Pons (tissue), 1 donor: ENCODE measurements at places on chromosomes 16 and 17.

DNA sequence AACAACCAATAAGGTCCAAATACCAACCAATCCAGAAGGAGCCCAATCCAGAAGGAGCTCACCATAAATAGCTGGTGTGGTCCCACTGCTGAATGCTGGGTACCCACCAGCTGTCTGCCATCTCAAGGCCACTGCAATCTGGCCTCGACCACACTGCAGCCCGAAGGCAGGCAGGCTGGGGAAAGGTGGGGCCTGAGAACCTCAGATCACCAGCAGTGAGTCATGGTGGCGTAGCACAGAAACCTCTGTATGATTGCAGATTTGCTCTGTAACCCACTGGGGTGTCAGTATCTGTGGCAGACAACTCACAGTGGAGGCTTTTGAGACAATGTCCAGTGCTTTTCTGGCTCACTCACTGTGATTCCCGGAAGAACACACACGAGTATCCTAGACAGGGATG is 14.7 kb upstream of the CMTR2 start:
- DNase-seq = no peak

DNA sequence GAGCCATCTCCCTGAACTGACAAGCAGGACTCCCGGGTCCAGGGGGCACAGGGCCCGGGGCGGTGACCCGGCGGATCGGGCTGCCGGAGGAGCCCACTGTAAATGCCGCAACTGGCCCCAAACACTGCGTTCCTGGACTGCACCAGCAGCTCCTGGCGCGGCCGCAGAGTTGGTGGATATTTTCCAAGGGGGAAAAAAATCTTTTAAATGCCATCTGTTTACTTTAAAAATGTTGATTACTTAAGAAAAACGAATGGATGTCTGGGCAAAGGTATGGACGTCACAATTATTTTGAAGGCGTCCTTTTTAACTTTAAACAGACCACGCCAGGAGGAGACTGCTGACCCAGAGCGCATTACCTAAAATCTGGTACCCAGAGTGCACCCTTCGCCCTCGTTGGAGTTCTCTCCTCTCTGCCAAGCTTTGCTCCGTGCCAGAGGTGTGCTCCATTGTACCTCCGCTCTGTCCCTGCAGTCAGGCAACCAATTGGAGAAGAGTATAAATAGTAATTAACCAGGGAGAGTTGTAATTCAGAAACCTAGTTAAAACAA is 3.4 kb downstream of the HS3ST3B1 start:
- no peak for DNase-seq

DNA sequence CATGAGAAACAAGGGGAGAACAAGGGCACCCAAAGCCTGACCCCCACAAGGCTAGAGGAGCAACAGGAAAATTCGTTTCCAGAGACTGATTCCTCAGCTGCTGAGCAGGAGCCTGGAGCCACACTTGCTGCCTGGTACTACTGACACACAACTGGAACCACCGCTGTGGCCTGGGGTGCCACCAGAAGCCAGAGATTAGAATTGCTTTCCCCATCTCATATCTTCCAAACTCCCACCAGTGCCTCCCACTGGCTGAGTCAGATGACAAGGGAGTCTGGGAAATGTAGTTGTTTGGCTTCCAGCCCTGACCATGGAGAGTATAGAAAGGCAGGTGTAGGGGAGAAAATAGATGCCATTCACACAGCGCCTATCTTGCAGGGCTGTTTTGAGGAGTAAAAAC is 4.1 kb upstream of the TMEM11 start:
- DNase-seq = no peak

- no peak for DNase-seq
These were observed 20.5 kb downstream of the SRCIN1 start for GRCh38 chr17:38585056-38585917.

- peak; percentile 62 for DNase-seq
These were observed 126.0 kb downstream of the KCNJ2 start for GRCh38 chr17:70295329-70295728.

- no peak for DNase-seq
These were observed 8.5 kb downstream of the TUBG1 start for GRCh38 chr17:42617956-42618431.

GRCh38 chr17:6496640-6497441 is 52.6 kb downstream of the PIMREG start:
- peak; percentile 5 for DNase-seq

GRCh38 chr17:67578142-67578457 is 139.6 kb upstream of the NOL11 start:
- no peak for DNase-seq

GRCh38 chr17:75834279-75834920 is 9.8 kb downstream of the UNC13D start:
- no peak for DNase-seq

DNA sequence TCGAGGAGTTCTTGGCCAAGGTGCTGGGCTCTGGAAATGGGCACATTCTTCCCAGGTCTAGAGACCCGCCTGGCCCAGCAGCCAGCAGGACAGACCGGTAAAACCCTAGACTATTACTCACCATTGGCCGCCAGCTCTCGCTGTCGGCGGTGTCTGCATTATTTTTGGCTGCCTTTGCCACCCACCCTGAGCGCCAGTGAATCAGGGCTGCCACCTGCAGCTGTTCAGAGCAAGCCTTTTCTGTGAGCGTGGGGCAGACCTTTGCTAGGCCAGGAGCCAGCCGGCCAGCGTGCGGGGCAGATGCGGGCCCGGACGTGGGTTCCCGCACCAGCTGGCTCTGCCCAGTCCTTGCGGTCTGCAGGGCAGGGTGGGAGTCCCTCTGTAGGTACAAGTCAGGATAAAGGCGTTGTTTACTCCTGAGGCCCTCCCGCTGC is 15.8 kb upstream of the CLEC18A start:
- DNase-seq = no peak

DNA sequence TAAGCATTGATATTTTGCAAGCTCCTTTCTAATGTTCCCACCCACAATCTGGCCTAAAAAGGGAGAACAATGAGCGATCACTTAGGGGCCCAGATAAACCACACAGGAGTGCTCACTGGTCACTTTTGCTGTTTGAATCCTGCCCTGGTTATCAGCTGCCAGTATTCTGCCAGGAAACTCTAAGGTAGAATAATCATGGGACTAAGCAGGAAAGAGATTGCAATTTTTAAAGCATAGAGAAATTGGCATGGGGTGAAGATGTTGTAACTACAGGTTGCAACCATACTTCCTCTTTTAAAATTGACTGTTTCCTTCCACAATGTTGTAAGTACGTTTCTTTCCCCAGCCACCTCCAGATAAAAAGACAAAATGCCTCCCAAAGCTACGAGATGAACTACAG is 251.2 kb upstream of the CDH11 start:
- DNase-seq = no peak

DNA sequence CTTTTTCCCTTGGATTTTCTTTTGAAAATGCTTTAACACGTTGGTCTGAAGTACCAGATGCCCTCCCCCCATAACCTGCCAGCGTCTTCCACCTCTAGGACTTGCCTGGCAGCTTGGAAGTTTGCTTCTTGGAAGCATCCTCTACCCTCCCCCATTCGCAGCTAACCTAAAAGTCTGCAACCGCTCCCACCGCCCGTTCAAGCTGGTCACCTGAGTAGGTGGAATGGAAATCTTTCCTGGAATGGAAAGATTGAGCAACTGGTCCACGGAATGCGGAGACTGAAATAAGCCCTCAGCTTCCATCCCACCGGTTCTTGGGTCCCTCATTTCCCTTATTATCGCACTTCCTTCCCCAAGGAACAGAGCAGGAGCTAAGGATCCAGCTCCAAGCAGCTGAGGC is 31.4 kb downstream of the HS3ST3B1 start:
- DNase-seq = no peak

- no peak for DNase-seq
These were observed 8.1 kb downstream of the TMEM97 start for GRCh38 chr17:28327031-28327607.

- no peak for DNase-seq
These were observed 536.9 kb downstream of the TMEM114 start for GRCh38 chr16:8053437-8053836.

DNA sequence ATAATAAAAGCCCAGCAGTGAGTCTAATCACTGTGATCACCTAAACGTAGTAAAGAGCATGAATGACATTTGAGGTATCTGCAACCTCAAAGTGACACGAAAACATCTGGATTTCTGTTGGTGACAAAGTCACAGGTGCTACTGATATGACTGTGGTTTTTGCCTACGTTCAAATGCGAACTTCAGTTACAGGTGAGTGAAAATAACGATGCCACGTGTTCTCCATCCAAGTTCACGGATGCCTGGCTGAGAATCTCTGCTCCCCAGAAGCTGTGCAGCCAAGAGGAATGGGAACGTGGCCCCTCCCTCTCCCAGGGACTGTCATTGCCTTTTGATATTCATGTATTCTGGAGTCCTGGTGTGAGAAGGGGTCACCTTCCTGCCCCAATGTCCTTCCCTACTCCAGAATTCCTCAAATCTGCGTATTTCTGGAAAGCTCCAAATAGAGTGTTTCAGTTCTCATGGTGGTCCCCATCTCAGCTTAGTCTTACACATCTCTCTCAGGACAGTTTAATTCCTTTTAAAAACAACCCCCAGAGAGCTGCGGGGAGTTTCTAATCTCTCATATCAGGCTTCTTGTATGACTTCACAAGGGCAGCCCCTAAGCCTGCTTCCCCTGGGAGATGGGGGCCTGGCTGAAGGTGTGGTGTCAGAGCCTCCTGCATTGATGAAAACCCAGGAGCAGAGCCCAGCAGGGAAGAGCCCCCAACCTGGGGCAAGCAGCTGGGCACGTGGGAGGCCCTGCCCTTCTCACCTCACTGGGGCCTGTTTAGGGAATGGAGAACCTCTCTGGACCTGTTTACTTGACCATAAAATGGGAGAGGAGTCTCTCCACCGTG is 25.8 kb downstream of the PIK3R5 start:
- DNase-seq = no peak

DNA sequence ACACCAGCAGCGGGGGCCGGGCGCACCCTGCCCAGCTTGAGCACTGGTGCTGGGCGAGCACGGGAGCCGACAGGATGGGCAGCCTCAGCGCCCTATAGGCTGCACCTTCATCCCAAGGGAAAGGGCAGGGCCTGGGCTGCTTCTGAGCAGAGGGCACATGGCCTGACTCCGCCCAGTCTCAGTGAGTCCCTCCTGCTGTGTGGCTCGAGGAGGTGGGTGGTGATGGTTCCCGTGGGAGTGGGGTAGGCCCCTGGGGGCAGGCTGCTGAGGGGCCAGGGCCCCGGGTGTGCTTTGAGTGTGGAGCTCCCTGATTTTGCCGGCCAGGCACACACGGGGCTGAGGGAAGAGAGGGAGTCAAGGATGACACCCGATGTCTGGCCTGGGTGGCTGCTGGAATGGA is 37.9 kb downstream of the TSC2 start:
- no peak for DNase-seq

DNA sequence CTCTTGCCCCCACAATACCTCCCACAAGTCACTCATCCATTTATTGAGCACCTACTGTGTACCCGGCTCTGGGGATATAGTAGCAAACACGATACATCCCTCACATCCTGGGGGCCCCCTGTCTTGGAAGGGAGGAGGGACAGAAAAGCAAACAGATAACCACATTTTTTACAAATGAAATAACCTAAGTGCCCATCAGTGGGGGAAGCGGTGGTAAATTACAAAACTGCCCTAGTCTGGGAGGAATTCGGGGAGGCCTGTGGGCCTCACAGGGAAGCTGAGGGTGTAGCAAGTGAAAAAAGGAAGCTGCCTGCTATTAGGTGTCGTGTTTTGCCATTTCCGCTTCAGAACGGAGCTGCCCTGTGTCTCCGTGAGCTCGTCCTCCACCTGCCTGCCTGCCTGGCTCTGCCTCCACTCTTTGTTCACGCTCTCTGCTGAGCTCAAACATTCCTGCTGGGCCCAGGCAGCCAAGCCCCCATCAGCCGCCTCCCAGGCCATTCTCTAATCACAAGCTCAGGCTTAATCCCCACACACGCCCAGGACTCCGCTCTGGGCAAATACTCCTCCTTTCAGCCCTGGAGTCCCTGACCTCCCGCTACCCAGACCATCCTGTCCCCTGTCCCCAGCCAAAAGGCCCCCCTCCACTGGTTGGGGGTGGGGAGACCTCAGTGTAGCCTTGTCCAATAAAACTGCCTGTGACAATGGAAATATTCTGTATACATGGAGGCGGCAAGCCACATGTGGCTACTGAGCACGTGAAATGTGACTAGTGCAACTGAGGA is 10.2 kb upstream of the SEC14L5 start:
- DNase-seq = no peak

GRCh38 chr17:40678902-40679522 is 14.0 kb upstream of the KRT222 start:
- no peak for DNase-seq

DNA sequence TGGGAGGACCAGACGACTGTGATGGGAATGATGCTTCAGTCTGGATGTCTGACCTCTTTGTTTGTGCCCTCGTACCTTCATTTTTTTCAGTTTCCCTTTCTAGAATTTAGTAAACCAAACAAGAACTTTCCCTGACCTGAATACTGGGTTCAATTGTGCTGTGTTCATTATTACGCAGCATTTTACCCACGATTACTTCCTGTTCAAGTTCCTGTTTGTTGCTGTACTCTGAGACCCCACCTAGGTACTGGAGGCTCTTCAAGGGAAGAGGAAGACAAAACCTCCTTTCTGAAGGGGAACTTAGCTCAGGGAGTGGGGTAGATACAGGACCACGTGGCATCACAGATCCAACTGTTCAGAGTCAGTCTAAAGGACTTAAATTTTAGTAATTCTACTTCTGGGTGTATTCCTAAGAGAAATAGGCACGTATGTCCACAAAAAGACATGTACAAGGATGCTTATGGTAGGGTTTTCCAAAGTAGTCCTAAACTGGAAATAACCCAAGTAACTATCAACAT is 9.2 kb upstream of the PRKCB start:
- peak; percentile 68 for DNase-seq

DNA sequence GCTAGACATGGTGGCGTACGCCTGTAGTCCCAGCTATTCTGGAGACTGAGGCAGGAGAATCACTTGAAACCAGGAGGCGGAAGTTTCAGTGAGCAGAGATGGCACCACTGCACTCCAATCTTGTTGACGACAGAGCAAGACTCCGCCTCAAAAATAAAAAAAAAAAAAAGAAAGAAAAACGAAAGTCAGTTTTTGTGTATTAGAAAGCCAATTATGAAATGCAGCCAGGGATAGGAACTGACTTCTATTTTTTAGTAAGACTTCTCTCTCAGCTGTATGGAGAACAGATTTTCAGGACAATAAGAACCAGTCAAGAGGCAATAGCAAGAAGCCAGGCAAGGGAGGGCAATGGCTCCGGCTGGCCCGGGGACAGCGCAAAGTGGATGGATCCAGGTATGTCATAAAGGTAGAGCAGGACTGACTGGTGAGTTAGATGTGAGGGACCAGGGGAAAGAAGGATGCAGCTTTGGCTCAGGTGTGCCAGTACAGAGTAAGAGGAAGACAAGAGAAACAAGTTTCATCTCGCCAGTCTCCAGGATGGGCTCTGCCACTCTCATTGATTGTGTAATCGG is 12.5 kb upstream of the CCL1 start:
- DNase-seq = no peak

GRCh38 chr16:5019775-5020174 is 14.0 kb downstream of the NAGPA start:
- peak; percentile 30 for DNase-seq

DNA sequence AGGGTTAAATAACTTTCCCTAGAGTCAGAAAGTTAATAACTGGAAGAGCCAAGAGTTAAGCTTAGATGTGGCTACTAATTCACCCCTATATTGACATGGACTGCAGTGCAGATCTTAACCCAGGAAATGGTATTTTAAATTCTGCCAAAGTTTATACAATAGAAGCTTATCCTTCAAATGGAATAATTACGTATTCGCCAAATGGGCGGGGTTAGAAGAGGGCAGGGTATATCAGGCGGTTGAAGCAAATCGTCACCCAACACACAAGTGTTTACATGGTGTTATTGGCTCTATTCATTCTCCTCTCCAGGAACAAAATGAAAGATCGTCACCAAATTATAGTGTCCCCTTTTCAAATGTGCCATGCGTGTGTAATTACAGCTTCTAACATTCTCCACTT is 182.7 kb downstream of the PRKCB start:
- DNase-seq = no peak

GRCh38 chr17:40696651-40697072 is 6.9 kb downstream of the KRT24 start:
- DNase-seq = no peak
